ENCODE measurements at places on chromosomes 1 and 21.

- DNase-seq, result no peak
These were observed 123.4 kb upstream of the BMP8A start for GRCh38 chr1:39368045-39368444.

- DNase-seq, result no peak
These were observed 116.9 kb downstream of the EDEM3 start for GRCh38 chr1:184637664-184638240.

DNA sequence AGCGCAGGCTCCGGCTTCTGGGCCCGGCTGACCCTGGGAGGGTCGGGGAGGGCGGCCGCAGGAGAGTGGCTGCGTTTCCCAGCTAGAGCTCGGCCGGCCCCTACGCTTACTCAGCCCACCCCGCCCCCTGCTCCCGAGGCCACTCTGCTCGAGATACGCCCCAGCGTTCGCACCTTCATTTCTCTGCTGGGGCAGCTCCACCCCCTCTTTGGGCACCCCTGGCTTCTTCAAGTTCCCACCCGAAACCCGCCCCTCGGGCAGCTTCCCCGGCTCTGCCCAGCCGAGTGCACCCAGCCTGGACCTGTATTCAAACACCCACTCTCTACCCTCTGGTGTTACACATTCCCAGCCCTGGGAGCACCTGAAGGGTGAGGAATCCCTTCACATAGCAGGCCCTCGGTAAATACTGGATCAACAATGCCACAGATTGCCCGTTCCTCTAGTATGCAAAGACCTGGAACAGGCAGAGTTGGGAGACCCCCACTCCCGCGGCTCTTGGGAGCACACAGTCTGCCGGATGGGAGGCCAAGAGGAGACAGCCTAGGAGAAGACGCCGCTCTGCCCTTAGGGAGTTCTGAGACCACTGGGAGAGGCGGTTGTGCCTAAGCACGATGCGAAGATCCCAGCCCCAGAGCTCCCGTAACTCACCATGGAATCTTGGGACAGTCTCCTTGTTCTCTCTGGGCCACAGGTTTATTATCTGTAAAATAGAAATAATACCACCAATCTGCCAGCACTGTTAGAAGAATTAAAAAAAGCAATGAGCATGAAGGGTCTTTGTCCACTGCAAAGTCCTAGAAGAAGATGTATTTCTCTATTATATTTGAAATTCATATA, 566 bp upstream of the PAQR7 start:
- no peak for DNase-seq

GRCh38 chr1:116415699-116416533, 42.9 kb downstream of the ATP1A1 start:
- no peak for DNase-seq

- no peak for DNase-seq
These were observed 108.9 kb downstream of the LACTBL1 start for GRCh38 chr1:22863766-22864165.

GRCh38 chr1:155002464-155003226, at the start of gene ZBTB7B:
ZBTB7B (plus strand) TSS chr1:155002802; CDS start chr1:155014661, 11,859 bp downstream.
- peak; percentile 40 for DNase-seq

DNA sequence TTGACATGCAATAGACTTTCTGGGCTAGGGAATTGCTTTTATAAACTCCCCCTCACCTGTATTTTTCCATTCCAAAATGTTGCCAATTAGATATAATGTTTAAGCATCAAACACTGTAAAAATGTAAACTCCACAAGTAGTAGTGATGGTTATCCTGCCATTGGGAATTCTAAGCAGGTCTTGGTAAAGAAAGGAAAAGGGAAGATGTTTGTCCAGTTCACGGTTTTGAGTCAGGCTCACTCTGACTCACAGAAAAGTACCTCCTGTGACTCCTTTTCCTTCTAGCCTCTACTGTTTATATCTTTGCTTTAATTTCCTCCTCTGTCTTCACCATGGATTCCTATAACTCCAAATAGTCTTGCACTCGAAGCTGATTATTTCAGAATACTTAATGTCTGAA, 19.0 kb upstream of the PTPN14 start:
- DNase-seq, result peak; percentile 50

- DNase-seq, result no peak
These were observed 43.5 kb downstream of the WLS start for GRCh38 chr1:68188644-68189340.

GRCh38 chr1:212518188-212519054, 85.7 kb downstream of the NENF start:
- no peak for DNase-seq

DNA sequence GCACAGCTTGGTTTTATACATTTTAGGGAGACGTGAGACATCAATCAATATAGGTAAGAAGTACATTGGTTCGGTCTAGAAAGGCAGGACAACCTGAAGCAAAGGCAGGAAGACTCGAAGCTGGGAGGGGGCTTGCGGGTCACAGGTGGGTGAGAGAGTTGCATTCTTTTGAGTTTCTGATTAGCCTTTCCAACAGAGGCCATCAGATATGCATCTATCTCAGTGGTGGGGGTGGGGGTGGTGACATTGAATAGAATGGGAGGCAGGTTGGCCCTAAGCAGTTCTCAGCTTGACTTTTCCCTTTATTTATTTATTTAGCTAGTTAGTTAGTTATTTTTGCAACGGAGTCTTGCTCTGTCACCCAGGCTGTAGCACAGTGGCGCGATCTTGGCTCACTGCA, 85.6 kb downstream of the WDR4 start:
- no peak for DNase-seq

DNA sequence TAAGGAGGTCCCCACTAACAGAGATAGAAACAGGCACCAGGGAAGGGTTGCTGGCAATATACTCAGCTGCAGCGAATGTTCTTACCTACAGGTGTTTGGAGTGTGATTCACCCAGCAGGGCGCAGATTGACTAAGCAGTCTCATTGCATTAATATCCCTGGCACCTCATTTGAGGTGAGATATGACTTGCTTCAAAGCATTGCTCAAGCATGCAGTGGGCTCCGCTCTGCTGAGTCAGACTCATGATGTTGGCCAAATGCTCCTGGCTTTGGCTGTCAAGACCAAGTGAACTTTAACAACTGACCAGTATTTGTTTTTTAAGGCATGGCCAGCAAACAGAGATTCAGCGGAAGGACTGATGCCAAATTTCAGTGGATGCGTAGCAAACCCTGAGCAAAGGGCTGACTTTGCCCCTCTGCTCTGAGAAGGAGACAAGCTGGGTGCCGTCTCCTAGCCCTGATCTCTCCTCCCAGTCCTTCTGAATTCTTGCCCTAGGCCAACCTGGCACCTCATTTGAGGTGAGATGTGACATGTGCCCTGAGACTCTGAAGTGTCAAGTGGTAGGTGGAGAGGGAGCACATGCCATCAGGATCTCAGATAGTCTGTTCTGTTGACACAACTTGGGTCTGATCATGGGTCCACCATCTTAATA, 187.1 kb upstream of the COA6 start:
- DNase-seq, result peak; percentile 94

- DNase-seq, result no peak
These were observed 2.4 kb upstream of the RNU11 start for GRCh38 chr1:28646040-28646439.

DNA sequence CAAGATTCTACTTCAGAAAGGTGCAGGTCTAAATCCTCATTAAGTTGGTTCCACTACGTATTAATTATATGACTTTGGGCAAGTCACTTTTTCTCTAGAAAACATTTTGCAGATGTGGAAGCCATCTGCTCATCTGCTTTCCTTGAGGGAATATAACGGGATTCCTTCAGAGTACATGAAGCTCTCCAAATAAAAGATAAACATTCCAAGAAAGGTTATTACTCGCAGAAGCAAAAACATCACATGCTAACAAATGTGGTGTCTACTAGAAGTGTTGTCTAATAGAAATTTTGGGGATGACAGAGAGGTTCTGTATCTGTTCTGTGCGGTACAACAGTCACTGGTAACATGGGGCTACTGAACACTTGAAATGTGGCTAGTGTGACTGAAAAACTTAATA, 60.2 kb downstream of the NIBAN1 start:
- DNase-seq, result no peak

- no peak for DNase-seq
These were observed 62.1 kb downstream of the GLUL start for GRCh38 chr1:182329471-182329870.

DNA sequence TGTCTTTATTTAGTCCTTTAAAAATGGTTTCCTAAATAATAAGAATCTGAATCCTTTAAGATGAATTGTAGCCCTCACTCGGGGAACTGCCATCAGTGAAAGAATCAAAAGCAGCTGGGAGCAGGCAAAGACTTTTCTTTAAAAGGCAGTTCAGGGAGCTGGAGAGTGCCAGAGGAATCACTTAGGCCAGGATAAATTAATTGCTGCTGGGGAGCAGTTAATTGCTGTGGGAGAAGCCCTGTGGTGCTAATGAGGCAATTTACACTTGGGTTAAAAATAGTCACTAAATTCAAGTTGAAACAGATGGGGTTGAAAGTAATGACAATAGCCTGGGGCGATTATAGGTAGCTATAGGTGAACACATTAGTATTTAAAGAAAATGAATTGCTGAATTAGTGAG, 38.7 kb upstream of the COL24A1 start:
- no peak for DNase-seq
